ENCODE measurements at places on chromosomes 6 and 20. TPM values are rescaled to one million over a fixed set of nuclear protein-coding genes. Genes with fewer than 3 reads are reported as not detected.
A peak's percentile ranks its signal among the peaks of the same experiment; 100 is the strongest.

DNA sequence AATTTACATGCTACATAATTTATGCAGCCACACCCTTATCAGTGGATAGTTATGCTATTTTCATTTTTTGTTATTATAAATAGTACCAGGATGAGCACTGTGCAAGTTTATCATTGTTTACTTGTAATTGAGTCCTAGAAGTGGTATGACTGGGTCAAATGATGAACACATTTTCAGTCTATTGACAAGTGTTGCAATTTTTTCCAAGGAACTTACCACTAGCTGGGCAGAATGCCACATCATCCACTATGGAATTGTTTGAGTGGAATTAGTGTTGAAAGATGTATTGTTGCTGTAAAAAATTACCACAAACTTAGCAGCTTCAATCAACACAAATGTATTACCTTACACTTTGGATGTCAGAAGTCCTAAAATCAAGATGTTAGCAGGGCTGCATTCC, 38.1 kb upstream of the OPN5 start:
- DNase-seq: no peak
- H3K4me3 ChIP-seq: no peak overlapping the region
- no peaks in the 10 kb centered on the region for H3K27me3 ChIP-seq
- no peaks in the 10 kb centered on the region for H3K4me1 ChIP-seq

DNA sequence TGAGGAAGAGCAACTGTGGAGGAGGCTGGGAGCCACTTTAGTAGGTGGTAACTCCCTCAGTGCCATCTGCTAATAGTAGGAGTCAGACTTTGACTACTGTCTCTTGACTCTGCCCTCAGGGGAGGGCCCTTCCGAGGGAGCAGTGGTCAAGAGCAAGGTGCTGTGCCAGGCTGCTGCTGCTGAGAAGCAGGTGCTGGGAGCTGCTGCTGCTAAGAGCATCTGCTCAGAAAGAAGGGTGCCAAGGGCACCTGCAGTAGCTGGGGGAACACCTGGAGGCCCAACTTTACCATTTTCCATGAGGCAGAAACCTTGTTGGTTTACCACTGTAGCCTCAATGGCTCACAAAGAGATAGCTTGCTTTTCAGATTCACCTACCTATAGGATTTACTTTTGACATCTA, 18.5 kb downstream of the GGTLC1 start:
- H3K27me3 ChIP-seq: peaks cover 11% of the 10 kb centered on the region
- no peaks in the 10 kb centered on the region for H3K4me1 ChIP-seq
- DNase-seq: no peak
- H3K4me3 ChIP-seq: no peak overlapping the region
- H3K36me3 ChIP-seq: no peaks in the 10 kb centered on the region
- H3K27ac ChIP-seq: no peak overlapping the region

DNA sequence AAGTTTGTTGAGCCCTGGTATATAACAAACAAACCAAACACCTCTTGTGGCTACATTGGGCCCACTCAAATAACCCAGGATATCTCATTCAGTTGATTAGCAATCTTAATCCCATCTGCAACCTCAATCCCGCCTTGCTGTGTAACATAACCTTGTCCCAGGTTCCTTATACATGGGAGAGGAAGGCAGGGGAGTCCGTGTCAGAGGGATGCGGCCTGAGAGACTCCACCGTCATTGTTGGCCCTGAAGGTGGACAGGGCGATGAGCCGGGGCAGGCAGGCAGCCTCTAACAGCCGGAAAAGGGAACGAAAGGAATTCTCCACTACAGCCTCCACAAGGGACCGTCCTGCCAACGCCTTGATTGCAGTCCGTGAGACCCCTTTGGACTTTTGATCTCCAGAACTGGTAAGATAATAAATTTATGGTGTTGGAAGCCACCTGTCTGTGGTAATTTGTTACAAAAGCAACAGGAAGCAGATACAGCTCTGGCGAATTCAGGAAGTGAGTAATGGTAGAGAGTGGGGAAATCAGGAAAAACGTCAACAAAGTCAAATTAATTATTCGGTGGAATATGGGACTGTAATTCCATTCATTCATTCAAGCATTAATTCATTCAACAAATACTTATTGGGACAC, 124.5 kb upstream of the SALL4 start:
- no peaks in the 10 kb centered on the region for H3K4me1 ChIP-seq
- H3K27me3 ChIP-seq: peaks cover 4% of the 10 kb centered on the region
- H3K36me3 ChIP-seq: no peaks in the 10 kb centered on the region
- H3K27ac ChIP-seq: no peak overlapping the region
- no peak for DNase-seq

The ADRM1 gene
- total RNA-seq: 90.1 TPM

The NHSL1 gene
- 1.0 TPM for total RNA-seq

GRCh38 chr6:7052443-7053011, 55.2 kb upstream of the RREB1 start:
- peaks cover 36% of the 10 kb centered on the region for H3K27me3 ChIP-seq
- peaks cover 5% of the 10 kb centered on the region for H3K4me1 ChIP-seq
- no peaks in the 10 kb centered on the region for H3K36me3 ChIP-seq
- DNase-seq: no peak
- peak overlapping the region; percentile 6 for H3K4me3 ChIP-seq
- no peak overlapping the region for H3K27ac ChIP-seq

- no peak for DNase-seq
- no peak overlapping the region for H3K27ac ChIP-seq
- H3K27me3 ChIP-seq: no peaks in the 10 kb centered on the region
- H3K4me1 ChIP-seq: peaks cover 69% of the 10 kb centered on the region
Observed at GRCh38 chr6:25168637-25169036, 110.5 kb upstream of the CARMIL1 start.

GRCh38 chr20:38173237-38174156, 8.4 kb upstream of the TGM2 start:
- H3K27me3 ChIP-seq: peaks cover 21% of the 10 kb centered on the region
- H3K36me3 ChIP-seq: no peaks in the 10 kb centered on the region
- H3K27ac ChIP-seq: no peak overlapping the region
- H3K4me1 ChIP-seq: peaks cover 12% of the 10 kb centered on the region
- no peak overlapping the region for H3K4me3 ChIP-seq

DNA sequence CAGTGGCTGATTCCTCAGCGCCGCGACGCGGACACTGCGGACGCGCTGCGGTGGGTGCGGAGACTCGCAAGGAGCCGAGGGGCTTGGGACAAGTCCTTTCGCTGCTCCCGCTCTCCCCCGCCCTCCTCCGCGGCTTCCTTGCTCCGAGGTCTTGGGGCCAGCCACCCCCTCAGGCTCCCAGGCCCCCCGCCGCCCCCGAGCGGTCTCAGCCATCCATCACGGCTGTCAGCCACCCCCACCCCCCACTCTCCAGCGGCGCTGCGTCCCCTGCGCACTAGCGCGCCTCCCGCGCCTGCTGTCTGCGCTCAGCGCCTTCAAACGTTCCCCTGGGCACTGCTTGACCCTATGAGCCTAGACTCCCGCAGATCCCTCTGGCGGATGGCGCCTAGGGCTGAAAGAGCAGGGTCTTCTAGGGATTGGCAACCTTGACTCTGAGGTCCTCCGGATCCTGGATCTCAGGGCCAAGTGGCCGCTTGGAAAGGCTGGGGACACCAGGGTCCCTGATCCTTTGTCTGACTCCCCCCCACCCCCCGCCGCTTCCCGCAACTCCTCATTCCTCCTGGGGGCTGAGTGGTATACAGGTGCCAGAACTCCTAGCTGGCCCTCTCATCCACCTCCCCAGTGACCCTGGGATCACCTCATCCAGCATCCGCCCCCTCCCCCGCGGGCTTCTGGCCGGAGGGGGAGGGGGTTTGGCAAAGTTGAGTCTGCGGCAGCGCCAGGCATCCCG, 1.4 kb downstream of the SLC12A5 start:
- peaks cover 57% of the 10 kb centered on the region for H3K27me3 ChIP-seq
- H3K4me3 ChIP-seq: no peak overlapping the region
- no peaks in the 10 kb centered on the region for H3K4me1 ChIP-seq
- no peak for DNase-seq

GRCh38 chr6:73028893-73029450, 196.3 kb downstream of the KHDC1L start:
- no peak overlapping the region for H3K27ac ChIP-seq
- H3K4me1 ChIP-seq: peaks cover 26% of the 10 kb centered on the region
- DNase-seq: no peak
- no peaks in the 10 kb centered on the region for H3K36me3 ChIP-seq
- H3K4me3 ChIP-seq: no peak overlapping the region

- H3K36me3 ChIP-seq: peaks cover 23% of the 10 kb centered on the region
- H3K27me3 ChIP-seq: no peaks in the 10 kb centered on the region
- no peak overlapping the region for H3K4me3 ChIP-seq
Observed at GRCh38 chr6:149028767-149029405, 282.1 kb downstream of the UST start.

The ISM1 gene
- not detected for total RNA-seq

- no peaks in the 10 kb centered on the region for H3K4me1 ChIP-seq
- no peak overlapping the region for H3K27ac ChIP-seq
- H3K4me3 ChIP-seq: no peak overlapping the region
- peaks cover 20% of the 10 kb centered on the region for H3K27me3 ChIP-seq
Observed at GRCh38 chr20:58511364-58511763, 3.8 kb downstream of the APCDD1L start.

- no peak overlapping the region for H3K27ac ChIP-seq
- H3K36me3 ChIP-seq: no peaks in the 10 kb centered on the region
- H3K4me1 ChIP-seq: no peaks in the 10 kb centered on the region
- no peak for DNase-seq
- H3K27me3 ChIP-seq: peaks cover 13% of the 10 kb centered on the region
Observed at GRCh38 chr6:89440200-89440599, 7.2 kb downstream of the ANKRD6 start.

DNA sequence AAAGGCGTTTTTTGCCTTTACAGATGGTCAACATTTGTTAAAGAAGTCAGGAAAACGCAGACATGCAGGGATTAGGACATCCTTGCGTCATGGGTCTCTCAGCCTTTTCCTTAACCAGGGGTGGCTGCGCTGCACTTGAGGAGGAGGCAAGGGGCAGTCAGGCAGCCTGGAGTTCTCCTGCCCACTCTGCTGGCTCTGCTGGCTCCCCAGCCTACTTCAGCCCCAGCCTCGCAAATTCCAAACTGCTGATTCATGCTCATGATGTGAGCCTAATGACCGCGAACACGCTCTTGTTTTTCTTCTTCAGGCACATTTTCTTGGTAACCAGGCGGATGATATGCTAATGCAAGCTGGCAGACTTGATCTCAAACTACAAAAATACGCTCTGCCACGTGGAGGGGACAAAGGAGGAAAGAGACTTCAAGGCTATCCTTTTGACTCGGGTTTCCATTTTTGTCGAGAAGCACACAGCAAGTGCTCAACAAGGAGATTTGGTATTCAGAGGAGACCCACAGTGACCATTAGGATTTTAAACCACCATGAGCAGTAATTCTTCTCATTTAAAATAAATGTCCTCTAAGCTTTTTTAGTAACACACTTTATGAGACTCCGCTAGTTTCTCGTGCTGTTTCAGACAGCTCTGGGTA, 290.3 kb upstream of the STXBP5 start:
- no peak overlapping the region for H3K4me3 ChIP-seq
- H3K27me3 ChIP-seq: no peaks in the 10 kb centered on the region
- H3K36me3 ChIP-seq: no peaks in the 10 kb centered on the region
- DNase-seq: peak; percentile 17
- H3K4me1 ChIP-seq: peaks cover 19% of the 10 kb centered on the region
- H3K27ac ChIP-seq: no peak overlapping the region

The RPN2 gene
- 179 TPM for total RNA-seq

GRCh38 chr6:166670894-166671293, 43.8 kb upstream of the RPS6KA2 start:
- no peaks in the 10 kb centered on the region for H3K36me3 ChIP-seq
- no peak for DNase-seq
- peaks cover 15% of the 10 kb centered on the region for H3K27me3 ChIP-seq
- no peaks in the 10 kb centered on the region for H3K4me1 ChIP-seq
- H3K27ac ChIP-seq: no peak overlapping the region

DNA sequence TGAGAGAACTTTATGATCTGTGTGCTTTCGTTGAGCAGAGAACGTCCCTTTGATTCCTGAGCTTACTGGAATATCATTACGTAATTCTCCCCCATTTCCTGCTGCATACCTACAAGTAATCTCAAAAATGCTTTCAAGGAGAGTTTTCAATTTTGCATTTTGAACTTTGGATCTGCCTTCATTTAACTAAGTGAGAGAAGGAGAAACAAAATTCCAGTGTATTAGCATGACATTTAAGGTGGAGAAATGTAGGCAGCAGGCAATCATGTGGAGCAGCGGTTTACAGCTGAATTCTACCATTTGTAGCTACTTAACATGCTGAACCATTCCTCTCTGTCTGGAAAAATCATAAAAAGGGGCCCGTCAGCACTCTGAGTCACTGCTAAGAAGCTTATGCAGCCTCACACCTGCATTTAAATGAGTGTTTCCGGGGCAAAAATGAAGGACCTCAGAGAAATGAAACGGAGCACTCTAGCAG, 451.5 kb downstream of the PLCB1 start:
- no peaks in the 10 kb centered on the region for H3K27me3 ChIP-seq
- H3K27ac ChIP-seq: no peak overlapping the region
- H3K36me3 ChIP-seq: no peaks in the 10 kb centered on the region
- H3K4me1 ChIP-seq: no peaks in the 10 kb centered on the region

- H3K4me1 ChIP-seq: no peaks in the 10 kb centered on the region
- H3K36me3 ChIP-seq: no peaks in the 10 kb centered on the region
- H3K27me3 ChIP-seq: no peaks in the 10 kb centered on the region
- no peak overlapping the region for H3K4me3 ChIP-seq
- DNase-seq: no peak
Observed at GRCh38 chr6:155654474-155654873, 198.8 kb upstream of the NOX3 start.

GRCh38 chr6:36443471-36444428, 950 bp downstream of the KCTD20 start:
- peaks cover 40% of the 10 kb centered on the region for H3K4me1 ChIP-seq
- peak overlapping the region; percentile 97 for H3K27ac ChIP-seq
- H3K4me3 ChIP-seq: peak overlapping the region; percentile 97
- peak; percentile 23 for DNase-seq
- peaks cover 26% of the 10 kb centered on the region for H3K36me3 ChIP-seq
